ENCODE measurements at places on chromosomes 4 and X.

- DNase-seq, result no peak
Measured at GRCh38 chr4:1575418-1576303, 108.5 kb downstream of the FAM53A start.

- no peak for DNase-seq
Measured at GRCh38 chr4:40200875-40201801, 4.3 kb downstream of the RHOH start.

DNA sequence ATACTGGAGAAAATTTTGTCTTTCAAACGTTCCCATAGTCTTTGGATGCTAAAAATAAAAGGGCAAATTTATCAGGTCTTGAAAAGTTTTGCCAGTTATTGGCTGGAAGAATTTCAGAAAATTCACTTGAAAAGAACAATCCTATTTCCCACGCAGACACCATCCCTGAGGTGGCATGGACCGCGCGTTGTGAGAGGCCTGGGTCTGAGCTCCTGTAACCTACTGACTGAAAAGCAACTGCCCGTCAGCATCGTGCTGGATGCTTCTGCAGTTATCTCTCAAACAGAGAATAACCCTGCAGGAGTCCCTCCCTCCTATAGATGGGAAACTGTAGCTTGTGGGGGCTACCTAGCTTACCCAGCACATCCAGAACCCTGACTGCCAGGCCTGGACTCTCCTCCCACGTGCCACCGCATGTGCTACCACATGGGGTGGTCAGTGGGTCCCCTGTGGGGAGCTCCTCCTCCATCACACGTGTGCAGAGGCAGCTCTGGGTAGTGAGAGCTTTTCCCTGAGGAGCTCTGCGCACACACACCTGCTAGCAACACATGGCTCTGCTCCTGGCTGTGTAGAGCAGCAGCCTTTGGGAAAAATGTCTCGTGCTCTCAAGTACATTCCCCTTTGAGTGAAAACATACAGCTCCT, 36.1 kb downstream of the NSG1 start:
- DNase-seq, result no peak

DNA sequence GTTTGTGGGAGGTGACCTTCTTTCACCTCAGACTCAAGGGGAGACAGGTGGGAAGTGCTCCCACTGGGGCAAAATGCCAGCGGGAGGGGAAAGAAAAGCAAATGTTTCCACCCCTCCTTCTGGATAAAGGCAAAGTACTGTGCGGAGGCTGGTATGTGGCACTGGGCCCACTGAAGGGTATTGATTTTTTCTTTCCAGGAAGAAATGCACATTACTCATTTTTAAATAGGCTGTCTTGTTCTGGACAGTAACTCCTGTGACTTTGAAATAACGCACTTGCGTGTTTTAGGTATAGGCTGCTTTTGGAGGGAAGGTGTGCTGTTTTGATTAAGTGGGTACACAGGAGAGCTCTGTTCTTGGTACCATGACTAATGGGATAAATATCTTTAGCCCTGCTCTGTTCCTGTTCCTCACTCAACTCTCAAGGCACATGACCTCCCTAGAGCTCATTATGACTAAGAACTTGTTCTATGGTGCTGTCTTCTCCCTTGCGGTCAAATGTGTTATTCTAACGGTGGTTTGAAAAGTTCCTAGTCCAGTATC, 40.7 kb upstream of the MBTPS2 start:
- no peak for DNase-seq

DNA sequence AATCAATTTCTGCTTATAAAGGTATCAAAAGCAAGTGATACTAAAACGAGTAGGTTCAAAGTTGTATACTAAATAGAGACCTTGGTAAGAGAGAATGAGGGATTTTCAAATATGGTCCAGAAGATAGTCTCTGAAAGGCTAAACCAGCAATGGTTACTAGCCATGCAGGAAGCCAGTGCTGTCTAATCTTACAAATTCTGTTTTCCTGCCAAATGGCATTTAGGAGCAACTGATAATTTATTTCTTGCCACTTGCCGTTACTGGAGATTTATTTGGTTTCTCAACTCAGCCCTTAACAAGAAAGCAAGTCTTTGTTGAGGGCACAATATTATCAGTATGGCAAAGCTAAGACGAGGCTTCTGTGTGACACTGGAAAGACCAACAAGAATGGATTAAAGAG, 47.2 kb downstream of the MAP7D3 start:
- no peak for DNase-seq

GRCh38 chr4:188341428-188341827, 202.2 kb downstream of the TRIML1 start:
- DNase-seq, result no peak

All from NCI-H187 (cell line).